GM23248 (cell line): ENCODE measurements at places on chromosomes 5 and 9. TPM values are rescaled to one million over a fixed set of nuclear protein-coding genes. Genes with fewer than 3 reads are reported as not detected.

- H3K4me3 ChIP-seq = no peak overlapping the region
- no peaks in the 10 kb centered on the region for H3K36me3 ChIP-seq
- no peak overlapping the region for H3K27ac ChIP-seq
- H3K4me1 ChIP-seq = peaks cover 28% of the 10 kb centered on the region
Observed at GRCh38 chr9:108549184-108549583, 306.6 kb downstream of the ACTL7B start.

- peaks cover 4% of the 10 kb centered on the region; the same call in 1 of the 2 replicates for H3K36me3 ChIP-seq
- no peak overlapping the region for H3K4me3 ChIP-seq
- no peaks in the 10 kb centered on the region for H3K4me1 ChIP-seq
Observed at GRCh38 chr5:88287846-88288527, 19.3 kb upstream of the TMEM161B start.

GRCh38 chr5:2006193-2006970 lies 123.7 kb upstream of the IRX4 start:
- H3K27me3 ChIP-seq = peaks cover 7% of the 10 kb centered on the region; the same call in 1 of the 2 replicates
- no peaks in the 10 kb centered on the region for H3K36me3 ChIP-seq
- no peak overlapping the region for H3K4me3 ChIP-seq
- DNase-seq = no peak
- no peak overlapping the region for H3K27ac ChIP-seq
- no peaks in the 10 kb centered on the region for H3K4me1 ChIP-seq

DNA sequence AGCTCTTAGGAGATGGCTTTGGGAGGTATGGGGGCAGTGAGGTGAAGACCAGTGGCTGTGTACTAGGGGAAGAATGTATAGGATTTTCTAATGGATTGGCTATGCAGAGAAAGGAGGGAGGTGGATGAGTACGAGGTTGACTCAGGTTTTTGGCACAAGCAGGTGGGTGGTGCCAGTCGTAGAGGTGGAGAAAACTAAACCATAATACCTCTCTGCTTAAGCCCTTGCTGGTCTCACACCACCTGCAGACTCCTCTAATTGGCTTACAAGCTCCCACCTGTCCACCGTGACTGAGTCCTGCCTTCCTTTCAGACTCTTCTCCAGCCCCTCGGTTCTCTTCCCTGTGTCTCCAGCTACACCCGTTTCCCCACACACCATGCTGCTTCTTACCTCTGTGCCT lies 521.7 kb upstream of the CLINT1 start:
- H3K27me3 ChIP-seq = no peaks in the 10 kb centered on the region
- no peak for DNase-seq
- no peak overlapping the region for H3K4me3 ChIP-seq
- no peaks in the 10 kb centered on the region for H3K36me3 ChIP-seq
- H3K27ac ChIP-seq = no peak overlapping the region

- no peak for DNase-seq
- H3K27me3 ChIP-seq = no peaks in the 10 kb centered on the region
- H3K4me1 ChIP-seq = no peaks in the 10 kb centered on the region
- no peak overlapping the region for H3K27ac ChIP-seq
- H3K36me3 ChIP-seq = no peaks in the 10 kb centered on the region
Observed at GRCh38 chr5:85049020-85049419, 664.3 kb upstream of the EDIL3 start.

DNA sequence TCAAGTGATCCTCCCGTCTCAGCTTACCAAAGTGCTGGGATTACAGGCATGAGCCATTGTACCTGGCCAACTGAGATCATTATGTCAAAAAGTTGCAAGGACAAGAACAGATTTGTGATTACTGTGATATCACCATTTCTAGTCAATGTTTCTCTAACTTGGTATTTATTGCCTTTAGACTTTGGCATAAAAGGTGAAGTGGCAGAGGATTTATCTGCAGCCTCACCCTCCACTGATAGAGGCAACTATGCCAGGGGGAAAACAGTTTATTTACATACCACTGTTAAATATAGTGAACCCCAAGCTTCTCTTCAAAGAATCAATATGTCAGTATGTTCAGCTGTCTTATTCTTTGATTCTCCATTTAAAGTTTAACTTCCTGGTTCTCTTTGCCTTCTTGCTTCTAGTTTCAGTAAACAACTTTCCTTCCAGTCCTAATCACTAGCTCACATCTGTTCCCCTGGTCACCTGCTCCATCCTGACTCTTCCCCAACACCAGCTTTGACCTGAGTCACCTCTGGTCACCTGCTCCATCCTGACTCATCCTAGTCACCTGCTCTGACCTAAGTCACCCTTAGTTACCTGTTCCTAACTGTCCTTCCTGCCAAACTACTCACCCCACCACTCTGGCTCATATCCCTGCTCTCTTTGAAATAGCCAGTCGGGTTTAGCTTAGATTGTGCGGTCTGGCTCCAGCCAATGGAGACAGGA lies 29.9 kb downstream of the SEMA6A start:
- no peak overlapping the region for H3K4me3 ChIP-seq
- H3K4me1 ChIP-seq = no peaks in the 10 kb centered on the region
- DNase-seq = no peak
- no peak overlapping the region for H3K27ac ChIP-seq
- no peaks in the 10 kb centered on the region for H3K27me3 ChIP-seq

DNA sequence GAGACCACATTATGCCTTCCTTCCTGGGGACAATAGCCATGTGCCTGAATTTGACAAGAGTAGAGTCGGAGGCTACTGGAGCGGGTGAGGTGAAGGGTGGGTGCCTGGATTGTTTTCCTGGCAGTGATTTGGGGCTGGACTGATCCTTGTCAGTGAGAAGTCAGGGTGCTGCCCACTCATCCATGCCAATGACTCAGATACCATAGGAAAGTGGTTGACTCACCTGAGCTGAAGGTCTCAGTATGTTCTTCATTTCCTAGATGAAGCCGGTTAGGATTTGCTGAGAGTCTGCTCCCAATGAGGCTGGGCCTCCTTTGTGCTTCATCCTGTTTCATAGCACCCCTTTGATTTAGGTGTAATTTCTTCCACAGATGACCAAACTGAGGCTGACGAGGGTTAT lies 366.0 kb downstream of the KDM4C start:
- H3K27me3 ChIP-seq = no peaks in the 10 kb centered on the region
- H3K27ac ChIP-seq = no peak overlapping the region

- H3K27me3 ChIP-seq = no peaks in the 10 kb centered on the region
- no peak overlapping the region for H3K27ac ChIP-seq
- no peaks in the 10 kb centered on the region for H3K36me3 ChIP-seq
Observed at GRCh38 chr5:67774786-67775185, 440.8 kb upstream of the PIK3R1 start.

DNA sequence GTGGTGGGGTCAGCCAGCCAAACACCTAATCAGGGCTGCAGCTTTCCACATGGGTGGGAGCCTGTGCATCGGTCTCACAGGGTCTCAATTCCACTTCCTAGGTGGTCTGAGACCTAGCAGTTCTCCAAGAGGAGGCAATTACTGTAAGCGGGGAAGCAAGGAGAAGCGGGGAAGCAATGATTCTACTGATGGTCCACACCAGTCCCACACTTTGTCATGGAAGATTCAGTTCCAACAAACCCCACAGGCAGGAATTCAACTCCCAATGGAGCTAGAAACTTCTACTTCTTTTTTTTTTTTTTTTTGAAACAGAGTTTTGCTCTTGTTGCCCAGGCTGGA lies 158.7 kb upstream of the RAI14 start:
- H3K4me3 ChIP-seq = no peak overlapping the region
- H3K36me3 ChIP-seq = no peaks in the 10 kb centered on the region
- no peak overlapping the region for H3K27ac ChIP-seq
- no peaks in the 10 kb centered on the region for H3K27me3 ChIP-seq

GRCh38 chr9:124475158-124475867 lies 25.1 kb downstream of the ADGRD2 start:
- H3K4me1 ChIP-seq = no peaks in the 10 kb centered on the region
- H3K27ac ChIP-seq = no peak overlapping the region
- H3K27me3 ChIP-seq = peaks cover 32% of the 10 kb centered on the region
- H3K4me3 ChIP-seq = no peak overlapping the region
- no peaks in the 10 kb centered on the region for H3K36me3 ChIP-seq

- no peak for DNase-seq
- no peaks in the 10 kb centered on the region for H3K27me3 ChIP-seq
- H3K4me3 ChIP-seq = no peak overlapping the region
- peaks cover 15% of the 10 kb centered on the region for H3K4me1 ChIP-seq
Observed at GRCh38 chr5:125065741-125066140, 319.3 kb upstream of the ZNF608 start.

GRCh38 chr5:111461255-111461671 lies 51.1 kb downstream of the STARD4 start:
- no peaks in the 10 kb centered on the region for H3K36me3 ChIP-seq
- no peaks in the 10 kb centered on the region for H3K4me1 ChIP-seq
- H3K27ac ChIP-seq = no peak overlapping the region

GRCh38 chr5:179975713-179976134 lies 68.0 kb upstream of the TBC1D9B start:
- H3K4me3 ChIP-seq = no peak overlapping the region
- H3K27me3 ChIP-seq = no peaks in the 10 kb centered on the region
- H3K36me3 ChIP-seq = no peaks in the 10 kb centered on the region
- no peaks in the 10 kb centered on the region for H3K4me1 ChIP-seq

DNA sequence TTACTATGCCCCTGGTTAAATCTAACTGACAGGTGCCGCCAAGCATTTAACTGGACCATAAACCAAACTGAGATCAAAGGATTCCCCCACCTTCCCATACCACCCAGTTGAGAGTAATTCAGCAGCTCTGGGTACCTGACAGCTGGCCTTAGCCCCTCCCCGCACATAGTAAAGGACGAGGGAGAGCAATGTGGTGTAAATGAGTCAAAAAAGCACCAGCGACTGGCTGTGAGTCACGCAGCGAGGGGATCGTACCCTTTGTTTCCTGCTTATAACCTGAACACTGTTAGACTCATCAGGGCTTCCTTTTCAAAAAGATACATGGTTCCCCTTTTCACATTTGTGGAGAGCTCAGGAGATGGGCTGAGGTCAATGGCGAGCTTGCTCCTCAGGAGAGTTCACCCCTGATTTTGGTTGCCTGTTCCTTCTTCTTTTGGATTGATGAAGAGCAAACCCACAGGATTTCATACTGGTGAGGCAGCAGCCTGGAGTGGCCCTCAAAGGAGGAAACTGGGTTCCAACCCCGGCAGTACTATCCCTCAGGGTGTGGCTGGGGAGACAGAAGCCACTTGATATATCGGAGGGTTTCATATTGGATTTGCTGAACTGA lies 71.5 kb downstream of the ANKRD33B start:
- H3K4me1 ChIP-seq = 0 out of 2 replicates have a peak, but pooled peaks cover 5% of the 10 kb centered on the region
- no peak overlapping the region for H3K4me3 ChIP-seq
- H3K36me3 ChIP-seq = no peaks in the 10 kb centered on the region
- no peaks in the 10 kb centered on the region for H3K27me3 ChIP-seq
- H3K27ac ChIP-seq = no peak overlapping the region

GRCh38 chr5:154101184-154101583 lies 62.4 kb downstream of the MFAP3 start:
- no peaks in the 10 kb centered on the region for H3K4me1 ChIP-seq
- no peak overlapping the region for H3K27ac ChIP-seq
- no peak for DNase-seq
- H3K36me3 ChIP-seq = no peaks in the 10 kb centered on the region

- H3K4me3 ChIP-seq = no peak overlapping the region
- no peak overlapping the region for H3K27ac ChIP-seq
- no peaks in the 10 kb centered on the region for H3K36me3 ChIP-seq
- H3K27me3 ChIP-seq = no peaks in the 10 kb centered on the region
- peaks cover 7% of the 10 kb centered on the region; the same call in 1 of the 2 replicates for H3K4me1 ChIP-seq
Observed at GRCh38 chr5:35898952-35899660, 39.3 kb downstream of the CAPSL start.

- H3K36me3 ChIP-seq = no peaks in the 10 kb centered on the region
- peaks cover 4% of the 10 kb centered on the region; the same call in 1 of the 2 replicates for H3K4me1 ChIP-seq
- peak within 1 kb of the TSS; percentile 76 for H3K4me3 ChIP-seq
- peaks cover 56% of the 10 kb centered on the region for H3K27me3 ChIP-seq
- peak; percentile 85 for DNase-seq
Observed at GRCh38 chr5:116574367-116575325, at the start of gene SEMA6A. SEMA6A (minus strand) TSS chr5:116574823; CDS start chr5:116504944, 69,879 bp downstream.

- H3K36me3 ChIP-seq = no peaks in the 10 kb centered on the region
- H3K4me1 ChIP-seq = peaks cover 13% of the 10 kb centered on the region
- H3K27ac ChIP-seq = peak overlapping the region; percentile 90
- H3K4me3 ChIP-seq = no peak overlapping the region
- peak; percentile 84 for DNase-seq
- H3K27me3 ChIP-seq = no peaks in the 10 kb centered on the region
Observed at GRCh38 chr9:114653556-114654159, 3.9 kb downstream of the TEX53 start.

GRCh38 chr9:29422438-29422837 lies 1849.2 kb upstream of the C9orf72 start:
- no peaks in the 10 kb centered on the region for H3K27me3 ChIP-seq
- no peak overlapping the region for H3K4me3 ChIP-seq
- H3K27ac ChIP-seq = no peak overlapping the region
- no peak for DNase-seq
- no peaks in the 10 kb centered on the region for H3K36me3 ChIP-seq
- H3K4me1 ChIP-seq = no peaks in the 10 kb centered on the region

GRCh38 chr5:53399926-53400697 lies 80.3 kb upstream of the FST start:
- H3K36me3 ChIP-seq = no peaks in the 10 kb centered on the region
- no peaks in the 10 kb centered on the region for H3K27me3 ChIP-seq
- peak; percentile 56 for DNase-seq
- H3K4me1 ChIP-seq = peaks cover 45% of the 10 kb centered on the region

- H3K4me3 ChIP-seq = peak overlapping the region; percentile 62
- H3K27ac ChIP-seq = peak overlapping the region; percentile 99
- peak; percentile 100 for DNase-seq
- H3K4me1 ChIP-seq = peaks cover 50% of the 10 kb centered on the region
- no peaks in the 10 kb centered on the region for H3K36me3 ChIP-seq
Observed at GRCh38 chr9:87713278-87713987, 12.5 kb upstream of the CTSL start.

DNA sequence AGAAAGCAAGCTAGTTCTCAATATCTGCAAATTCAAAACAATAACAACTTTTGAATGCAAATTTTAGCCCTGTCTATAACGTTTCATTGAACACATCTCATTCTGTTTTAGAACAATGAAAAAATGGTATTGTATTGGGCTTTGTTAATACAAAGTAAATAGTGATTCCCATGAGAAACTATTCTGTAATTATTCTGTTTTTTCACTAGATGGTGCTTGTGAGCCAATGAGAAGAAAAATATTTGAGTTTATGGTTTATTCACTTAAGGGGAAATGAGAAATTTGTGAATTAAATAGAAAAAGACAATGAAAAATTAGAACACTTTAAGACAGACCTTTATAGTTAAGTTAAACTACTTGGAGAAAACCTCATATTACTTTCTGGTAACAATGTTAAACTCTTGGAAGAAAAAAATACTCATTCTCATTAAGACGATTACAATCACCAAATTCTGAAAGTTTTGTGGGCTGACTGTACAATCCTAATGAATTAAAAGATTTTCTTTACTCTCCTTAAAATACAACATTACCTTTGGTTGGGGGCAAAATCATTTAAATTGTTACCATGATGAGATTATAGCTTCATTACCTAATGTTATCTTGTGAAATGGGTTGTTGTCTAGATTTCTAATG lies 127.0 kb downstream of the NNT start:
- no peak overlapping the region for H3K27ac ChIP-seq
- peak; percentile 48 for DNase-seq
- H3K4me3 ChIP-seq = no peak overlapping the region
- no peaks in the 10 kb centered on the region for H3K36me3 ChIP-seq
- H3K27me3 ChIP-seq = no peaks in the 10 kb centered on the region

GRCh38 chr5:504326-505154 lies 19.7 kb downstream of the SLC9A3 start:
- no peaks in the 10 kb centered on the region for H3K36me3 ChIP-seq
- peaks cover 31% of the 10 kb centered on the region for H3K27me3 ChIP-seq
- no peak for DNase-seq
- no peak overlapping the region for H3K4me3 ChIP-seq

The NIPAL4 gene
- polyA plus RNA-seq = not detected in 2 replicates

The WWC1 gene
- 1.2 and 1.8 TPM in 2 replicates for polyA plus RNA-seq

The CREB3 gene
- 113 and 114 TPM in 2 replicates for polyA plus RNA-seq

The PTGES gene
- polyA plus RNA-seq = 22.0 and 22.4 TPM in 2 replicates

The PHF24 gene
- 0.34 TPM in 1 of 2 replicates, not detected in the other for polyA plus RNA-seq

The PRLR gene
- polyA plus RNA-seq = 0.80 and 0.94 TPM in 2 replicates

The MARCOL gene
- not detected in 2 replicates for polyA plus RNA-seq

The WDR55 gene
- polyA plus RNA-seq = 17.7 and 18.6 TPM in 2 replicates

The ZNF483 gene
- polyA plus RNA-seq = 0.18 and 0.49 TPM in 2 replicates

The ADAMTS16 gene
- polyA plus RNA-seq = 0.11 and 0.65 TPM in 2 replicates

The KIF24 gene
- polyA plus RNA-seq = 0.95 and 0.99 TPM in 2 replicates
